Activated CD8-positive, alpha-beta T cell treated with anti-CD3 and anti-CD28 coated beads, Interleukin-2, amount 10 ng/mL, durations not matched to agents 7 days and 5 days (primary cell): ENCODE measurements at places on chromosomes 16 and 17. TPM values are rescaled to one million over a fixed set of nuclear protein-coding genes. Genes with fewer than 3 reads are reported as not detected.

ZFP3 gene
- total RNA-seq: 3.3 TPM

- DNase-seq: no peak
Measured at GRCh38 chr17:64449545-64449944, 630 bp downstream of the MILR1 start.

AXIN2 gene
- total RNA-seq: 5.3 TPM

DNA sequence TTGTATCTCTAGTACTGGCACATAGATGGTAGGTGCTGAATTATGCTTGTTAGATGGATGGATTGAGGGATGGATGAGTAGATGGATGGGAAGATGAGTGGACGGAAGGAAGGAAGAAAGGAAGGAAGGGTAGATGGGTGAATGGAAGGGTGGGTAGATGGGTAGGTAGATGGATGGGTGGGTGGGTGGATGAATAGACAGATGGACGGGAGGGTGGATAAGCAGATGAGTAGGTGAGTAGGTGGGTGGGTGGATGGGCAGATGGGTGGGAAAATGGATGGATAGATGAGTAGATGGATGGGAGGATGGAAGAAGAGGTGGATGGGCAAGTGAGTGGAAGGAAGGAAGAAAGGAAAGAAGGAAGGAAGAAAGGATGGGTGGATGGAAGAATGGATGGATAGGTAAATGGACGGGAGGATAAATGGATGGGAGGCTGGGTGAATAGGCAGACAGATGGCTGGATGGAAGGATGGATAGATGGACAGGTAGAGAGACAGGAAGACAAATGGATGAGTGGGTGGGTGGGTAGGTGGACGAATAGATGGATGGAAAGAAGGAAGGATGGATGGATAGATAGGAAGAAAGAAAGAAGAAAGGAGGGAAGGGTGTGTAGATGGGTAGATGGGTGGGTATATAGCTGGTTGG, 56.9 kb downstream of the MYH11 start:
- DNase-seq: no peak

ATP2A1 gene
- 1.8 TPM for total RNA-seq

GRCh38 chr17:61362852-61363600, 36.6 kb upstream of the TBX2 start:
- DNase-seq: no peak

DNA sequence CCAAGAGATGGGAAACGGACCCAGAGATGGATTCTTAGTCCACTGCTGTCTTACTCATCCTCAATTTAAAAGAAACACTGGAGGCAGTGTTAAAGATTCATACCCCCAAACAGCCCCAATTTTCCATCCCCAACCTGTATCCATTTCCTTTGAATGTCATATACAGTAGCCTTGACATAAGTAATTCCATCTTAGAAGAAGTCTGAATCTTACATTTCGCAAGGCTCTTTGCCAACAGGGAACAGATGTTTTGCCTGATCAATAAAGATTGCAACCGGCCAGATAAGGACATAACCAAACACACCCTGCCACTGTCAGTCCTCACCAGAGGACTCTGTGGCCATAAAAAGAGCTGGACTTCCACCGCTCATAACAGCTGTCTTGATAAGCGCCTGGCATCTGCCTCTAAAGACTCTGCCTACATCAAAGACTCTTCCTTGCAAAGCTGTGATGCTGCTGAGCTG, 59.0 kb upstream of the MED9 start:
- no peak for DNase-seq

- DNase-seq: no peak
Measured at GRCh38 chr16:69888005-69888590, 63.0 kb upstream of the CLEC18A start.

KRTAP3-2 gene
- total RNA-seq: not detected

DNA sequence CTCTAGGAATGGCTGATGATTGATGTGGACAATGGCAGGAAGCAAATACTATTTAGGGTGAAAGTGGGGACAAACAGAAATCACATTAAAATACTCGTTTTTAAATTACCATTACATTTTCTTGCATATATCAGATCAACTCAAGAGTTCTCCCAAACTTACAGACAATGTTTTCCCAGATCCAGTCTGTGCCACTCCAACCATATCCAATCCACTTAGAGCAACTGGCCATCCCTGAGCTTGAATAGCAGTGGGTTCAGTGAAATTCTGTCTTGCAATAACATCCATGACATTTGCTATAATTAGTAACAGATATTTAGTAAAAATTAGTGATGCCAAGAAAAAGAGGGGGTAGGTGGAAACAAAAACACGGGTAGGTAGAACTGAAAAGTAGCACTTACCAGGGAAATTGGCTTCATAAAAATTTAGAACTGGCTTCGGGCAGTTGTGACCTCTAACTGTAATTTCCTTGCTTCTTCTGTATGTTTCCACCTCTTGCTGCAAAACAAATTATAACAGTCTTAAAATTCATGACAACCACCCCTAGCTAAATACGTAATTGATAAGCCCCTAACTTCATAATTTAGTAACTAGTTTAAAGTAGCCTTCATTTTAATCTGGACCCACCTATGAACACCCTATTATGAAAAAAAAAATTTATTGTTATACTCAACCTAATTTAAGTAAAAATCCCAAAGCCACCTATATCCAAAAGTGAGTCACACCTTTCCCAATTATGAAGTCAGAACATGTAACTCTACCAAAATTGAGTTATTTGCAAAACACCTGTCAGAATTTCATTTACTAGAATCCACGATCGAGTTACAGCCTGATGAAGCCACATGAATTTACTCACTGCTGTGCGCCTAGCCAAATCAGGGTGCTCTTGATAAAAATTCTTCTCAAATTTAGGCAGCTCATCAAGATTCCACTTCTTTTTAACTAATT, 2.0 kb downstream of the DDX5 start:
- no peak for DNase-seq

DNA sequence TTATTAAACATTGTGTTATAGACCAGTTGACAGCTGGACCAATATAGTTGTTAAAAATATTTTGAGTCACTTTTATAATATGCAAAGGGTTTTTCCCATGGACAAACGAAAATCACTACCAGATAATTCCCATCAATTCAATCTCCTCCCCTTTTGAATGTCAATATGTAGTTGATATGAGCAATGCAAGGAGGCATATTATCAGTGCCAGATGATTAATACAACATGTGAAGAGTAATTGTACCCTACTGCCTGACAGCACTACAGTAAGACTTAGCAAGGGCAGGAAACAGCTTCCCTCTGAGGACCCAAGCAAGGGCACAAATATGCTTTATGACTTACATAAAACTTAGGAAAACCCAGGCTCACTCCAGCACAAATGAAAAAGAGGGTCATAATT, 17.3 kb downstream of the KANSL1 start:
- DNase-seq: no peak

GAA gene
- 22.3 TPM for total RNA-seq

DNA sequence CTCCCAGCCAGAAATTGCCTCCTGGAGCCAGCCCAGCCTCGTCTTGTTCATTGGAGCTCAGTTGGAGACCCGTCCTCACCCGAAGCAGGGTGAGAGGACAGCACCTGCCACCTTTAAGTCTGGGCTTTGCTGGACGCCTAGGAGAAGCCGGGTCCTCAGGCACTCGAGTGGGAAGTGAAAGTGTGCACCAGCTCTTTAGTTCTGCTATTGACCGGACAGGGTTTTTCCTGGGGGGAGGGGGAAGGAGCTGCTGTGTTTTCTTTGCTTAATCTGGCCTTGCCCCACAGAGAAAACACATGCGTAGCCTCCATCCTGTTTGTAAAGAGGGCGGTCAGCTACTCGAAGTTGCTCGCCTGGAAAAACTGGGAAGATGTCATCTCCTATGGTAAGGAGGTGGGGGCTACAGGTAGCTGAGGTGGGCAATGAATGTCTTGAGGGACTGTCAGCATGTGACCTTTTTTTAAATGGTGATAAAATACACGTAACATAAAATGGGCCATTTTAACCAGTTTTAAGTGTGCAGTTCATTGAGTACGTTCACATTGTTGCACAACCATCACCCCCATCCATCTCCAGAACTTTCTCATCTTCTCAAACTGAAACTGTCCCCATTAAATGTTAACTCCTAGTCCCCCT, 34.4 kb downstream of the CMIP start:
- no peak for DNase-seq

GRCh38 chr17:30101686-30102390, 14.8 kb upstream of the NSRP1 start:
- no peak for DNase-seq

HBA1 gene
- not detected for total RNA-seq

C16orf46 gene
- total RNA-seq: not detected

CENPN gene
- total RNA-seq: 65.2 TPM

VKORC1 gene
- total RNA-seq: 78.8 TPM

- no peak for DNase-seq
Measured at GRCh38 chr17:73278049-73278464, 16.4 kb upstream of the CPSF4L start.

MYH2 gene
- not detected for total RNA-seq

XYLT1 gene
- total RNA-seq: 60.4 TPM
